Right lung (tissue), 10 donors: ENCODE measurements at places on chromosomes 7 and 10. TPM values are rescaled to one million over a fixed set of nuclear protein-coding genes. Genes with fewer than 3 reads are reported as not detected.

Gene ATOH7
- not detected for polyA plus RNA-seq

Gene NPSR1
- polyA plus RNA-seq: not detected

Gene CNTNAP2
- 37.2 TPM for polyA plus RNA-seq

Gene PAPOLB
- polyA plus RNA-seq: 0.05 TPM

Gene EVX1
- polyA plus RNA-seq: not detected

Gene GNAT3
- polyA plus RNA-seq: not detected

Gene SCIN
- 7.1 TPM for polyA plus RNA-seq

Gene PLA2G12B
- polyA plus RNA-seq: 1.9 TPM

Gene SPAM1
- polyA plus RNA-seq: not detected

Gene IKZF1
- polyA plus RNA-seq: 2.5 TPM

Gene UTF1
- polyA plus RNA-seq: not detected

Gene EBF3
- 1.6 TPM for polyA plus RNA-seq

Gene MACC1
- 11.2 TPM for polyA plus RNA-seq

Gene TMEM178B
- polyA plus RNA-seq: 2.8 TPM

Gene PHYH
- polyA plus RNA-seq: 31.6 TPM

Gene DPP6
- polyA plus RNA-seq: 0.29 TPM

Gene FAM237B
- 0.17 TPM for polyA plus RNA-seq

Gene TMEM196
- polyA plus RNA-seq: 0.10 TPM

Gene SPDYE16
- polyA plus RNA-seq: 2.6 TPM

Gene TPST1
- polyA plus RNA-seq: 47.0 TPM

Gene GPR15LG
- not detected for polyA plus RNA-seq

Gene BTBD16
- polyA plus RNA-seq: 0.44 TPM

Gene BUD31
- polyA plus RNA-seq: 97.6 TPM

Gene TRIM73
- 3.6 TPM for polyA plus RNA-seq

Gene GPR26
- polyA plus RNA-seq: 0.03 TPM

Gene CYP3A4
- 0.30 TPM for polyA plus RNA-seq

Gene HERC4
- polyA plus RNA-seq: 67.8 TPM

Gene STEAP2
- polyA plus RNA-seq: 5.7 TPM

Gene LRMDA
- 20.2 TPM for polyA plus RNA-seq

Gene PDAP1
- 166 TPM for polyA plus RNA-seq

Gene NXPH1
- polyA plus RNA-seq: not detected

Gene SPDYE2B
- 1.5 TPM for polyA plus RNA-seq

Gene SRRT
- 173 TPM for polyA plus RNA-seq

Gene ADARB2
- polyA plus RNA-seq: 0.69 TPM

Gene BCCIP
- polyA plus RNA-seq: 84.5 TPM

Gene AP4M1
- polyA plus RNA-seq: 36.5 TPM

Gene FAM25G
- not detected for polyA plus RNA-seq

Gene LRRD1
- polyA plus RNA-seq: 0.91 TPM

Gene COG5
- 24.7 TPM for polyA plus RNA-seq

Gene ANKRD22
- 1.0 TPM for polyA plus RNA-seq

Gene LEP
- polyA plus RNA-seq: not detected
